Stimulated activated CD8-positive, alpha-beta memory T cell treated with anti-CD3 and anti-CD28 coated beads, Interleukin-7, amount 100 ng/mL, for 1 hour (primary cell): ENCODE measurements at places on chromosomes 7 and 10.

- DNase-seq, result no peak
Observed at GRCh38 chr7:123537026-123537642, 2.7 kb upstream of the IQUB start.

- DNase-seq, result no peak
Observed at GRCh38 chr10:16519250-16519907, 2.3 kb downstream of the C1QL3 start.

DNA sequence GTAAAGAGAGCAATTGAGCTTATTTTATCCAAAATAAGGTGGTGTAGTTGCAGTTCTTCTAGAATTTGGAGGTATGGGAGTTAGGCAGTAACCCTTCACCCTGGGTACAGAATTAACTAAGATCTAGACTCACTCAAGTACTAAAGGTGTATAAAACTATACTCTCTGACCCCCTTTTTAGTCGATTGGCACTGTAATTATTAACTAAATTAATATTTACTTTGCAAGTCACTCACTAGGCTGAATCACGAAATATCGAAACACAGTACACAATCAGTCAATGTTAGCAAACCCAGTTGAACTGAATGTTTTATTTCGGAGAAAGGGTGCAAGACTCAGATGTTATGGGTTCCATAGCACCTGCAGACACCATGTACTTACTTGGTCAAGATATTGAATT is 14.6 kb upstream of the CYP2C19 start:
- no peak for DNase-seq

- no peak for DNase-seq
Observed at GRCh38 chr10:58932126-58932525, 244.3 kb upstream of the PHYHIPL start.

- DNase-seq, result no peak
Observed at GRCh38 chr10:101096378-101096777, 34.6 kb downstream of the KAZALD1 start.

GRCh38 chr10:125708971-125709503 is 10.5 kb upstream of the EDRF1 start:
- DNase-seq, result no peak

DNA sequence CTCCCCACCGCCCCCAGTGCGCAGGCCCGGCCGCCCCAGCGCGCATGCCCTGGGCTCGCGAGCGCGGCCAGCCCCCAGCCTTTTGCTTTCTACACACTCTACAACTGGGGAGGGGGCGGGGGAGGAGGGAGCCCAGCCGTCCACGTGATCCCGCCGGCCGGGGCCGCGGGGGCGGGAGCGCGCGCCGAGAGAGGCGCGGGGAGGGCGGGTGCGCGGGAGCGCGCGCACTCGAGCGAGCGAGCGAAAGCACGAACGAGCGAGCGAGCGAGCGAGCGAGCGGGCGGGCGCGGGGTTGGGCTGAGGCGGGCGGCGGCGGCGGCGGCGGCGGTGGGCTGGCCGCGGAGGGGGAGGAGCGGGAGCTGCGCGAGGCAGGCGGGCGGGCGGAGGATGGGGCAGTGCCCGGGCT is at the start of gene AUTS2:
AUTS2 (plus strand) TSS at position 395 of the 406 bp plus-strand sequence. CDS start 1,179 bp downstream, outside the sequence.
- DNase-seq, result peak; percentile 17

GRCh38 chr10:24866604-24867583 is 85.5 kb downstream of the PRTFDC1 start:
- no peak for DNase-seq

DNA sequence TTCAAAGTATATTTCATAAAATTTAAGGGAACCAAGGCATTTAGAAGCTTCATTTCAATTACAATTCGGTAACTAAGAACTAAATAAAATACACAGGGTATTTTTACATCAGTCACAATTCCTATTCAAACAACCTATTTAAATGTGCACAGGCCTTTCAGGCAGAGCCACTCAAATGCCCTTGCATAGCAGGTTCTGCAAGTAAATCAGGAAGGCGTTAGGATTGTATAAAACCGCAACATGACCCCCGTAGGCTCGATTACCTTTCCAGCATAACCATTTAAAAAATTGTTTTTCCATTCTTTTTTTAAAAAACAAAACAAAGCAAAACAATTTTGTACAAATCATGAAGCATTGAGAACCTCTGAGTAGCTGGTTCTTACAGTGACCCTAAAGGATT is 289.9 kb upstream of the SP8 start:
- no peak for DNase-seq

DNA sequence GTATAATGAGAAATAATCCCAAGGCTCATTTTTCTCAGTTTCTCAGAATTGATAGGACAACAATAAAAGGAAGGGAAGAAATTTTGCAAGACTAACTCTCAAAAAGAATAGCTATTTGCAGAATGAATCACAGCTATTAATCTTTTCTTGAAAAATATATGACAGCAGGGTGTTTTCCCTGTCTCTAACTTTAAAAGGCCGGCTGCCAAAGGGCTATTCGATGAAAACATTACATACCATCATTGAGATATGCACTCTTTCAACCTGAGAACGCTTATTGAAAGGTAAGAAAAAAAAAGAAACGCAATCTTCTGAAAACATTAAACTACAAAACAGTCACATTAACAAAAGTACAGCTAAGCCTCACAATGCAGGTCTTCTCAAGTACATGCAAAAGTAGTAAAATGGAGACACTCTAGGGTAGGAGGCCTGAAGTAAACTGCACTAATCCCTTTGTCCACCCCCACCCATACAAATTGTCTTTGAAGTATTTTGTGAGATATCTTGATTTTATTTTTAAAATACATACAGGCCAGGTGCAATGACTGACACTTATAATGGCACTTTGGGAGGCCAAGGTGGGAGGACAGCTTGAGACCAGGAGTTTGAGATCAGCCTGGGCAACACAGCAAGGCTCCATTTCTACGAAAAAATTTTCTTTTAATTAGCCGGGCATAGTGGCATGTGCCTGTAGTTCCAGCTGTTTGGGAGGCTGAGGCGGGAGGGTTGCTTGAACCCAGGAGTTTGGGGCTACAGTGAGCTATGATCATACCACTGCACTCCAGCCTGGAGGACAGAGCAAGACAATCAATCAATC is 83.0 kb downstream of the PARD3 start:
- DNase-seq, result no peak

DNA sequence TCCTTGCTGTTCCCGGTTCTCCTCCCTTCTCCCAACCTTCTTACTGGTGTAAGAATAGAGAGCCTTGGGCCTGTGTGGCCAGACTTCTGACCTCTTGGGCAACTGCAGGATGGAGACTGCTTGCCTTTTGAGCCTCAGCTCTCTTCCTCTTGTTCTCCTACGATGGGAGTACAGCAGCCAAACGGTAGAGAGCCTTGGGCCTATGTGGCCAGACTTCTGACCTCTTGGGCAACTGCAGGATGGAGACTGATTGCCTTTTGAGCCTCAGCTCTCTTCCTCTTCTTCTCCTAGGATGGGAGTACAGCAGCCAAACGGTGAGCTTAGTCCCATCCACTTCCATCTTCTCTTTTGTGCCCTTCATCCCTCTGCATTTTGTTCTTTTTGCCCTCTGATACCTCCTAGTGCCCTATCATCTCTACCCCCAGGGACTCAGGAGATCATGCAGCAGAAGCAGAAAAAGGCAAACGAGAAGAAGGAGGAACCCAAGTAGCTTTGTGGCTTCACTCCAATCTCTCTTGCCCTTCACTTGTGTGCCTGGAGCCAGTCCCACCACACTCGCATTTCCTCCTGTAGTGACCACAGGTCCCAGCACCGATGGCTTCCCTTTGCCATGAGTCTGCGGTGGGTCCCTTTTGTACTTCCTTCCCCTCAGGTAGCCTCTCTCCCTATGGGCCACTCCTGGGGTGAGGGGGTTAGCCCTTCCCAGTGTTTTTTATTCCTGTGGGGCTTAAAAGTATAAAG is 15.3 kb downstream of the SLC25A13 start:
- DNase-seq, result no peak

DNA sequence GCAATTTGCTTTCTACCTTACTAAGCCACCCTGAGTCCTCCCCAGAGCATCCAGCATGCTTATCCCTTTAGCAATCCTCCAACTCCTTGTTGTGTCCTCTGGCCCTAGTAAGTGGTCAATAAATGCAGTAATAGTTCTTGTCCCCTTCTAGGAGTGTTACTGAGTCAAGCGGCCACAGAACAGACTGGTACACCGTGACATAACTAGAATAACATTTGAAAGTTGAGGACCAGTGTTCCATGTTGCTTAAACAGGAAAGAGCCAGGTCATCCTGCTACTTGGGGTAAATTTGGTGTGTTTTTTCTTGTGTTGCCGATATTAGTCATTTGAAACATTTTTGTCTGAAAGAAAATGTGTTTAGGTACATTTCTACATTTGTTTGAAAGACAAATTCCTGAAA is 4.8 kb upstream of the CDK6 start:
- DNase-seq, result no peak

DNA sequence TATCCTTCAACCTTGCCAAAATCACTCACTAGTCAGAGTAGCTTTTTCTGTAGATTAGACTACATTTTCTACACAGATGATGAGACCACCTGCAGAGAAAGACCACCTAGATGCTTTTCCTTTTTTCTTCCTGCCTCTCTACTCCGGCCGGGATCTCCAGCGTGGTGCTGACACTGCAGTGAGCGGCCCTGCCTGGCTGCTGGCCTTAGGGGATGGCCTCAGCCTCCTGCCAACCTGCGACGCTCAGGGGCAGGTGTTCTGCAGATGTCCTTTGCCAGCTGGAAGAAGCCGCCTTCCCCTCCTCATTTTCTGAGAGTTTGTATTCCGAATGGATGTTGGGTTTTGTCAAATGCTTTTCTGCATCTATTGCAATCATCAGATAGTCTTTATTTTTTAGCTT is 43.5 kb upstream of the NKX6-2 start:
- DNase-seq, result no peak

DNA sequence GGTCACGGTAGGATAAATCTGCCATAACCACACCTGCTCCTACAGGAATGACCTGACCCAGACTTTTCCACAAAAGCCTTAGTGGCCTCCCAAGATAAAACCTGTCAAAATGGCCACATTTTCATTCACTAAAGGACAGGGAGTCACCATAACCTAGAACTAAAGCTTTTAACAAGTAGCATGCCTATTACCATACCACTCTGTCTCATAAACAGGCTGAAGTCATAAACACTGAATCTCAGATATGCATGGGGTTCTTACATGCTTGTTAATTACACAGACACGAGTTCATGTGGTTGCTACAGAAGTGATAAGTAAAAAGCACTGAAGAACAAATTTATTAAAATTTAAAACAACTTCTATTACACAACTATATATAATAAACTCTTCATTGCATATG is 56.0 kb downstream of the HIPK2 start:
- DNase-seq, result no peak

DNA sequence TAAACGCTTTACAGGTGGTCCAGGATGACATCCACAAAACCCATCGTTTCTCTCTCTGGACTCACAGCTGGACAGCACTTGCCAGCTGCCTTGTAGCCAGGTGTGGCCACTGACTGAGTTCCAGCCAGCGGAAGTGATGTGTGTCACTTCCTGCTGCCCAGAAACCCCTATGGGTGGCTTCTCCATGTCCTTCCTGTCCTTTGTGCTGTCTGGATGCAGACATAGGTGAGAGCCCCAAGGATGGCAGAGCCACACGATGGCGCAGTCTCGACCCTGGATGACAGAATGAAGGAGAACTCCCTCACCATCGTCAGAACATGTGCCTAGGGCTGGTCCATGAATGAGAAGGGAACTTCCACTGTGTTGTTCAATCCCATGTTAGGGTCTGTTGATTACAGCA is 22.1 kb downstream of the NMT2 start:
- no peak for DNase-seq

- DNase-seq, result no peak
Observed at GRCh38 chr7:31065021-31065593, 13.0 kb downstream of the ADCYAP1R1 start.

DNA sequence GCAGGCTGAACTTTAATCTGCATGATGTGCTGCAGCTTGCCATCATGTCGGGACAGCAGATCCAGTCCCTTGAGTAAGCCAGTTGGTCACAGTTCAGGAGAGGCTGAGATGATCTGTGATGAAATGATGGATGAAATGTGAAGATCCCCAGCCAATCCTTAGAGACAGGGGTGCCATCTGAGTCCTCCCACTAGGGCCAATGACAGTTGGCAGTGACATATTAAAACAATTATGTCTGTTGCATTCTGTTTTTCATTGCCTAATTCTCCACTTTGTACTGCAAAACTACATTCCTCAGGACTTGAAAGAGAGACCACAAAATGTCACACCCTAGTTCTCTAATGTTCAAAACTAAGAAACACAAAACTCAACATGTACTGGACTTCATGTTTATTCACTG is 66.3 kb upstream of the CAV2 start:
- DNase-seq, result no peak

DNA sequence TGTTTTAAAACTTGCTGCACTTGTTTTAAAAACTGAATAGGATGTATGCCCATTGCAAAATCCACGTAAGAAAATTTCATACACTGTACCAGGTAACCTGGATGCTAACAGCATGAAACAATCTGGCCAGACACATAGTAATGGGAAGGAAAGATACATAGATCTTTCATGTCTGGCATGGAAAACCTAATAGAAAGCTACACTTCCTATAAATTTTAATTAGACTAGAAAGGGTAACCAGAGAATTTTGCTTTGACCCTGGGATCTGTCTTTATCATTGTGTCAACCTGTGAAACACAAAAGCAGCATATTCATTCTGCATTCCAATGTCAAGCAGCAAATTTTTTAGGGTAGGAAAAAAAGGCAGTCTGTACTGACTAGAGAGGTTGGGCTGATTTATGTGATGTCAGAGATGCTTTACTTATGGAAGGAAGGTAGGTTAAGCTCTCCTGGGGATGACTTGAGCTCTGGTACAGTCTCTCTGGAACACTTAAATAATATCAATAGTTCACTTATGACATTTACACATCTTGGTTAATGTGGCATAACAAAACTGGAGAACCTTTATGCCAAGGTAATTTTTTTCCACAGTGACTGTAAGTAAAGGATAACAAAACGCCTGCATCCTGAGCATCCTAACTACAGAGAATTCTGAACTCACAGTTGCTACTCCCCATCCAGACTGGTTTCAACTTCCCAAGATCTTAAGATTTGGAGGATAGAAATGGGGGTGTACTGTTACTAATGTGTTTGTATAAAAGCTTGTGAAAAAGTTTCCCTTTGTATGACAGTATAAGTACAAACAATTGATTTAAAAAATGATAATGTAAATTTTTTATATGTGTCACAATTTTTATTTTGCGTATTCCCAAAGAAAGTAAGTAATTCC is 44.7 kb downstream of the DOCK4 start:
- DNase-seq, result no peak

GRCh38 chr7:139570626-139571025 is 47.1 kb downstream of the CLEC2L start:
- no peak for DNase-seq
